IPS DF 19.7 (cell line): ENCODE measurements at places on chromosomes 6 and 20.

GRCh38 chr6:151452750-151453427 is 963 bp upstream of the RMND1 start:
- no peak for DNase-seq

DNA sequence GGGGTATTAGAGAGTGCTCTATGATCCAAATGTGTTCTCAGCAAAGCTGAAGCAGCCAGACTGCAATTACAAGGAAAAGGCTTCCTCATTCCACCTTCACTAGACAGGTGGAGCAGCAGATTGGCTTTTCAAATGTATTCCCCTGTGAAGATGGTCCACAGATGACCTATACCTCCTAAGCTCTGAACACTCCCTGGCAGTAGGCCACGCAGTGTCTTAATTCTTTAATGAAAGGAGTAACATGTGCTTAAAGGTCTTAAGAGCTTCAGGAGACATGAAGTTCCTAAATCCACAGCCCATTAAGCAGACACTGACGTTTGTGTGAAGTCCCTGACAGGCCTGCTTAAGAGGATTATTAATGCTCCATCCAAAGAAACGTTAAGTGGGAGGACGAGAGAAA is 138.9 kb upstream of the NUP153 start:
- DNase-seq, result no peak

DNA sequence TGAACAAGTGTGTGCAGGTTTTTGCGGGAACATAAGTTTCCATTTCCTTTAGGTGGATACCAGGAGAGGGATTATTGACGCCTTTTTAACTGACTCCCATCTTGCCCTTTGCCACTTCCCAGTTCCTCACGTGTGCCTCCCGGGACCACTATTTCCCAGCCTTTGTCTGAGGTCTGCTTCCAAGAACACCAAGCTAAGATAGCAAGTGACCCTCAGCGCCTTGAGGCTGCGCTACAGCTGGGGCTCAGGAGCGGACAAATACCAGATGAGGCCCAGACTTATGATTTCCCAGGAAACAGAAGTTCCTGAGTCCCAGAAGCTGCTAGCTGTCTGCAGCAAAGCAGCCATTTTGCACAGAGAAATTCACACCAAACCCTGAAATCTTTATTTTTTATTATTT is 216.7 kb downstream of the SYNDIG1 start:
- DNase-seq, result no peak

DNA sequence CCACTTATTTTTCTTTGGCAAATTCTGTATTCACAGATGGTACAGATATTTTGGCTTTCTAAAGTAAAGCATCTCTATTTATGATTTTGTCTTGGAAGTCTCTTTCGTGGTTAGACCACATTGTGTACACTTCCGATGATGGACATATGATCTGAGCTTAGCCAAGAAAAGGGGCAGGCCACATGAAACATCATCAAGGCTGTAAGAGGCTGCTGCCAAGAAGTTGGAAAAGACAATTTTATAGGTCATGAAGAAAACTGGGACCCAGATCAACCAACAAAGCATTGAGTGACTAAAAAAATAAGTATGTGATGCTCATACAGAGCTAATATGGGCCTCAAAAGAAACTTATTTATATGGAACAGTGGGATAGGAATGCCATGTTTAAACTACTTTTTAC is 266.4 kb downstream of the HAO1 start:
- no peak for DNase-seq

DNA sequence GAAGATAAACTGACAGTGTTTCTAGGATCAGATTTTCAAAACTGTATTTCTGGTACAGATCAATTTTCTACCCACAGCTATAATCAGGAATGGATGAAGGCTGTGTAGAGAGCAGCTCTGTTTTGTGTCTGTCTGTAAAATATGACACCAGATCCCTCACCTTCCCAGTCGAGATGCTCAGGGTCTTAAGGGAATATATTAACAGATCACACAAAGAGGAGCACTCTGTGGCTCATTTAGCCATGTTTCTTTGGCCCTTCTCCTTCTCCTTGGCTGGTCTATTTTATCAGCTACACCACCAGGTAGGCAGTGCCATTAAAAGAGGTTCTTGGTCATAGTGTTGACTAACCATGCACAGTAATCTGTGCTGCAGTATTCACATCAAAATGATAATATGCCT is 82.6 kb downstream of the PREP start:
- no peak for DNase-seq

GRCh38 chr20:43761386-43762340 is 34.9 kb upstream of the GTSF1L start:
- no peak for DNase-seq

- no peak for DNase-seq
Observed at GRCh38 chr20:57654998-57655808, 35.0 kb upstream of the ZBP1 start.

- no peak for DNase-seq
Observed at GRCh38 chr20:44750081-44750805, 4.6 kb downstream of the KCNK15 start.

GRCh38 chr6:156449128-156449527 is 328.1 kb upstream of the ARID1B start:
- no peak for DNase-seq

- no peak for DNase-seq
Observed at GRCh38 chr6:397056-397455, 5.5 kb downstream of the IRF4 start.

DNA sequence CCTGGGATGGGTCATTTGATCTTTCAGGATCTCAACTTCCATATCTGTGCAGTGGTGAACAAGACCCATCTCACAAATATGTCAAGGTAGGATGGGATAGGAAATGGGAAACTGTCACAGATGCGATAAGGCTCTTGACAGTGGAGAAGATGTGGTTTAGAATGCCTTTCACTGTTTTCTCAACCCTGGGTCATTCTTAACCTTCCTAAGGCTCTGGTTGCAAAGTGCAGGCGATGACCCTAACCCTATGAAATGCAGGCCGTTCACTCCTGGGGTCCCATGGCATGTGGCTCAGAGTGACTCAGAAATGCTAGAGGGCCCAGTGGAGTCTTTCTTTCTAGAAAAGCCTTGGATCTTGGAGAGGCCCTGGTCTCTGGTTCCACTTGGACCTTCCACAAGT is 61.7 kb downstream of the FOXA2 start:
- no peak for DNase-seq

DNA sequence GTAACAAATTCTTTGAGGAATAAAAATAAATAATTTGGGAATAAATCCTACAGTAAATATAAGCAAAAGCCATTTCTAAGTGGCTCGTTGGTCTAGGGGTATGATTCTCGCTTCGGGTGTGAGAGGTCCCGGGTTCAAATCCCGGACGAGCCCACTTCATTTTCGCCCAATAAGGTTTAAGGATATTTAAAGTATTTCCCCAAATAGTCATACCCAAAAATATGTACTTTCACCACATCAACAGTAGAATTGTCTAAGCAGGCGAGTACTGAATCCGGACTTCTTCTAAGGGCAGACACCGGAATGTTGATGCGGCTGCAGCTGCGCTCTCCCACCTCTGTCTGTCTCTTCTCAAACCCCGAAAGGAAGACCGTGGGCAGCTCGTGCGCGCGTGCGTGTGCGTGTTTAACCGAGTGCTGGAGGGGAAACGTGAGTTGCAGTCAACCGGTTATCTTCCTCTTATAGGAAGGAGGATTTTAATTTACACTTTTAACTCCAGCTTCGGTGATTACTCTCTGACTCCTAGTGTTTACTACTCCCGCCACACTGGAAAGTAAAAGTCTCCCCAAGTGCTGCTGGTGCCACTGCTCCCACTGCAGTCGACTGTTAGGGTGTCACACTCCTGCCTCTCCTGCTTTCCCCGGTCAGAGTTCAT is 155.7 kb upstream of the PRSS16 start:
- peak; percentile 64 for DNase-seq

DNA sequence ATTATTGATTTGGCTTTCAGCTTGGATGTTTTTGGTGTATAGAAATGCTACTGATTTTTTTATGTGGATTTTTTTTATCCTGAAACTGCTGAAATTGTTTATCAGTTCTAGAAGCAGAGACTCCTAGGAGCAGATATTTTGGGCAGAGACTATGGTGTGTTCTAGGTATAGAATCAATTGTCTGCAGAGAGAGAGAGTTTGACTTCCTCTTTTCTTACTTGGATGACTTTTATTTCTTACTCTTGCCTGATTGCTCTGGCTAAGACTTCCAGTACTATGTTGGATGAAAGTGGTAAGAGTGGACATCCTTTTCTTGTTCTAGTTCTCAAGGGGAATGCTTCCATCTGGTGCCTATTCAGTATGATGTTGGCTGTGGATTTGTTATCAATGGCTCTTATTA is 370.6 kb downstream of the PHF3 start:
- DNase-seq, result no peak

DNA sequence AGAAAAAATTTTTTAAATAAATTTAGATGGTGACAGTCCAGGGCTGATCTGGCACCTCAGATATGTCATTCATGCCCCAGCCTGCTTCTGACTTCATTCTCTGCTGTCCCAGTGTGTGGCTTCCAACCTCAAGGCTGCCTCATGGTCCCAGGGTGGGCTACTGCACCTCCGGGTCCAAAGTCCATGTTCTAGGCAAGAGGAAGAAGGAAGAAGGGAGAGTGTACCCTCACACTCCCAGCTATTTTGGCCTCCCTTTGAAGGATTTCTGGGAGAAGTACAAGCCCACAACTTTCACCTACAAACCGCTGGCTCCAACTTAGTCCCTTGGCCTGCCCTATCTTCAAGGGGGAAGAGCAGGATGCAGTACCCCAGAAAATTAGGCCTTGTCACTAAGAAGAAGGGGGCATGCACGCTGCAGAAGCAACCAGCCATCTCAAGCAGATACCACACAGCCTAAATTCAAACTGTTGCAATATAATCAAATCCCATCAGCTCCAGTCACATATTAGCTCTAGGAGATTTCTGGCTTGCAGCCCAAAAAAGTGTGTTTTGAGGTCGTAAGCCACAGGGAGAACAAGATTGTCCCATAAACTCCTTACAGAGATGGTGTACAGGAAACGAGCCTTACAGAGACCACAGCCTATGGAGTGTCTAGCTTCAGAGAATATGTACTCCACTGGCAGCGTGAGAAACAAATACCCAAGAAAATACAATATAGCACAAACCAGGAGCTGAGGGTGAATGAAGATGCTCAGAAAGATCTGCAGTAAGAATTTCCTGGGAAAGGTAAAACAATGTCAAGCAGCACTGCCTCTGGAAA is 906 bp upstream of the BTN3A2 start:
- DNase-seq, result no peak

DNA sequence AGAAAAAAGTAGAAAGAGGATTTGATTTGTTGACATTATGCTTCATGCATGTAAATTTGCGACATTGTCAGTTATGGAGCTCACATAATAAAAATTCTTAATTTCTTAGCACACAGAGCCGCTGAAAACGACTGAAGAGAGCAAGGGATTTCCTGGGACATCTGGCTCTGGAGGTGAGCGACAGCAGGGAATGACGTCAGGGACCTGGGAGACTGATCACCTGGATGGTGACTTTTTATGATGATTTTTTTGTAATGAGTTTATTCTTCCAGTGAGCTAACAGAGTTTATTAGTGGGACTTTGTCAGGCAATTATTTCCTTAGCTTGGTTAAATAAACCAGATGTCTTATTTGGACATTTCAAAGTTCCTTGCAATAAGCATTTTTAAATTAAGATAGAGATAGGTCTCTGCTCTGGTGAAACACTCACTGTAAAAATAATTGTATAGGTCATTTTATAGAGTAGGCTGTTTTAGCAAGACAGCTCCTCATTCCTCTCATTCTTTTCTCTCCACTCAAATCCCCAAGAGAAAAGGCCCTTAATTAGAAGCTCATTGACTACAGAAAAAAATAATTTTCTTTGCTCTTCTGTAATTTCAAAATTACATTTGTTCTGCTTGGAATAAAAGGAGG is 19.4 kb downstream of the TMEM200A start:
- DNase-seq, result no peak

GRCh38 chr6:37302086-37302686 is 44.2 kb upstream of the TMEM217 start:
- DNase-seq, result no peak
